Stimulated activated CD4-positive, alpha-beta T cell treated with anti-CD3 and anti-CD28 coated beads, Interleukin-1b, Interleukin-23, amount 100 ng/mL, for 4 hours (primary cell): ENCODE measurements at places on chromosomes 2 and 18.

GRCh38 chr2:85230679-85231467 lies 96.9 kb downstream of the TGOLN2 start:
- no peak for DNase-seq

- no peak for DNase-seq
Observed at GRCh38 chr2:172098650-172099471, 3.8 kb downstream of the DLX2 start.

DNA sequence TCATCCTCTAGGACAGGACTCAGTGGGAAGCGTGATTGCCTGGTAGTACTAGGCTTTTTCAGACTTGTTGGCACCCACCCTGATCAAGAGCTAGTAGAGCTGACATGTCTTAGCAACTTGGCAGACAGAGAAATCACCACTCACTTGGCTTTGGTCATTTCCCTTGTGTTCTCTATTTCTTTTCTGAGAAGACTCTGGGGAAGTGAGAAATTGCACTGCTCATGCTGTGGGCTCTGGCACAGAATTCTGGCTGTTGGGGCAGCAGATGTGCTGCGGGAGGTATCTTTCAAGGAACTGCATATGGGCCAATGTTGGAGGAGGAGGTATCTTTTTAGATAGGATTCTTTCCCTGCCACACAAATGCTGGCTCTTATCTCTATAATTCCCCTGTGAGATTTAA lies 529.1 kb upstream of the MEX3C start:
- DNase-seq: no peak

DNA sequence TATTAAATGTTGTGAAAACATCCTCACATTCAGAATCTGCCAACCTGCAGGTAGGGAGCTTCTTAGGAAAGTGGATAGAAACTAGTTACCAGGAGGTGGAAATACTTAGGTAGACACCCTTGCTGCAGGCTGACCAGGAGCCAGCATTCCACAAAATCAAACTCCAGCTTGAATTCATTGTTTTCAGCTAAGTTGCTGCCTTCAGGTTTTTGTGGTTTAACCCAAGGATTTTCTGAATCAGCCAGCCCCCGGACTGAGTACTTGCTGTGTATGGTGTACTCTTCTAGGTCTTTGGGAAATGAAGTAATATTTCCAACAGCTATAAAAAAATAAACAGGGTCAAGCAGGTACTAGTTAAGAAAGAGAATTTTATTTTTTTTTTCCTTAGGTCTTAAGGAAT lies 192.1 kb upstream of the CHST9 start:
- DNase-seq: no peak

- no peak for DNase-seq
Observed at GRCh38 chr2:118554616-118555015, 292.8 kb downstream of the EN1 start.

GRCh38 chr2:172430027-172430426 lies 2.6 kb downstream of the ITGA6 start:
- no peak for DNase-seq

GRCh38 chr2:239606741-239607516 lies 206.1 kb upstream of the HDAC4 start:
- DNase-seq: no peak

DNA sequence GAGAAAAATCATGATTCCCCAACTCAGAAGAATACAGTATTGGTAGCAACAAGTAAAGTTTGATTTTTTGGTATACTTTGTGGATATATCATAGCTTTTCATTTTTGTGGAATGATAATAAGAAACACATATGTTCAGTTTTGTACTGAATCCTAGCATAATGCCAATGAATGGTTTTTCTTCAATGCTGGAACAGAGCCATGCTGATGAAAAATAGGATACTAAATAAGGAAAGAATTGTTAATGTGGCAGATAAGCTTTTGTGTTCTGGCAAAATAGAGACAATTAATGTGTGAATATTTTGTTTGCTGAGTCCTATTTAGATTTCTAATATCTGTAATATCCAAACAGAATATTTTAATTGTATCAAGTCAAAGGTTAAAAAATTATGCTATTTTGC lies 21.9 kb downstream of the CD28 start:
- no peak for DNase-seq
